CD4-positive, alpha-beta T cell treated with Interferon alpha-2 for 1 hour (primary cell): ENCODE measurements at places on chromosomes 6 and 20.

GRCh38 chr6:112205427-112206109, 48.8 kb downstream of the LAMA4 start:
- no peak for DNase-seq

DNA sequence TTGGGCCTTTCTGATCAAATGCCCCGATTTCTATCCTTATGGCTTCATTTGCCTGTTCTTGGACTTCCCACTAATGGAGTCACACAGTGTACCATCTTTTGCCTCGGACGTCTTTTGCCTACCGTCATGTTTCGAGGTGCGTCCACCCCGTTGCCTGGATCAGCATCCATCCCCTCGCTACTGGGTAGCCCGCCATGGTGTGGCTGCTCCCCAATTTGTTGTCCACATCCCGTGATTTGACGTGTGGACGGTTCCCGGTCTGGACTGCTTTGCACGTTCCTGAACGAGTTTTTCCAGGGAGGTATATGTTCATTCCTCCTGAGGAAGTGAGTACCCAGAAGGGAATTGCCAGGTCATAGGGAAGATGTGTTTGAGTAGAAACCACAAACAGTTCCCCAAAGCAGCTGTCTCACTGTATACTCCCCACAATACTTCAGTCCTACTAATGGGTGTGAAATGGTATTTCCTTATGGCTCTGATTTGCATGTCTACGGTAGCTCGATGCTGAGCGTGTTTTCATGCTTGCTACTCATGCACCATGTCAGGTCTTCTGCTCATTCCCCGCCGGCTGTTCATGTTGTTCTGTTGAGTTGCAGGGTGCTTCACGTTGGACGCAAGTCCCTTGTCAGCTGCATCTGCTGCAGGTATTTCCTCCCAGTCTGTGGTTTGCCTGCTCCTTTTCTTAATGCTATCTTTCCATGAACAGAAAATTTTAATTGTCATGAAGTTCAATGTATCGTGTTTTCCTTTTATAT, 86.8 kb upstream of the AFDN start:
- DNase-seq, result no peak

GRCh38 chr20:46191611-46192010, 73.5 kb downstream of the CD40 start:
- DNase-seq, result no peak

GRCh38 chr20:48437146-48437545, 390.7 kb downstream of the PREX1 start:
- DNase-seq, result no peak

- DNase-seq, result peak; percentile 74
These were observed 764 bp downstream of the ZNF292 start for GRCh38 chr6:87155842-87156815.

GRCh38 chr6:107670792-107671199, 153.3 kb downstream of the SCML4 start:
- DNase-seq, result peak; percentile 27

DNA sequence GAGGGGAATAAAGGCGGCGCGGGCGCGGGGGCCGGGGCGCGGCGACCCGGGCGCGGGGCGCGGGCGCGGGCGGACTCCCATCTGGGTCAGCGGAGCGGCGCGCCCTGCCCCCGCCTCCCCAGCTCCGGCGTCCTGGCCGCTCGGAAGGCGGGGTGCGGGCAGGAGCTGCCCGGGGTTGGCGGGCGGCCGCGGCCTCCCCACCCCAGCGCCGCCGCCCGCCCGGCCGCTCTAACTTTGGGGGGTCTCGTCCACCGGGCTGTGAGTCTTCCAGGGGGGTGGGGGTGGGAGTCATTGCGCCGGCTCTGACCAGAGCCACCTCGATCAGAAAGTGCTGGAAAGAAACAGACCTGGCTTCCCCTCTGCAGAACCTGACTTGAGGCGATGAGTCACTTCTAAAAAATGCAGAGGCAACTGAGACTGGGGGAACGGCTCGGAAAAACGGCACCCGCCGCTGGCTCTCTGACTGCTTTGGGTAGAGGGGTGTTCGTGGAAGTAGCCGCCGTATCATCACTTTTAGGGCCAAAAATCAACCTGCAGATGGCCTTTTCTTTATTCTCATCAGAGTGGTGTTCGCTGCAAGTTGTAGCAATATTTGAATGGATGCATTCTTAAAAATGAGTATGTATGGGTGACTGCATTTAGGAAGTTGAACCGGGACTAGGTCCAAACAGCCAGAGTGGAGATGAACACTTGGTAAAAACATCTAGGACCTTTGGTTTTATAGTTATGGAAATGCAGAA, 667 bp downstream of the CAP2 start:
- no peak for DNase-seq

- no peak for DNase-seq
These were observed 473.3 kb upstream of the SLC35B3 start for GRCh38 chr6:8908638-8909037.

DNA sequence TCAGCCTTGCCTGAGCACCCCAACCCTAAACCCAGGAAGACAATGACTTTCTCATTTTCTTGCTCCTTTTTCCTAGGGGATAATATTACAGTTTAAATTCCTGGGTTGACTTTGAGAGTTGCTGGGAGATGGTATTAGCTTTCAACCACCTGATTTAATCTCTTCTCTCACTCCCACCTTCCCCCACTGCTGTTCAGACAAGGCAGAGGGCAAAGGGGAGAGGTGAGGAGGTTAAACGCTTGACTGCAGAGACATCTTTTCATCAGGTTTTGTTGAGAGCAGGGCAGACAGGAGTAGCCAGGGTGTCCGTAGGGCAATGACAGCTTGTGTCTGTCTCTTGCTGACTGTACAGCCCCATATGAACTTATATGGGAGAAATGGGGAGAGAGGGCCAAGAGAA, 811.2 kb downstream of the MAFB start:
- DNase-seq, result no peak

DNA sequence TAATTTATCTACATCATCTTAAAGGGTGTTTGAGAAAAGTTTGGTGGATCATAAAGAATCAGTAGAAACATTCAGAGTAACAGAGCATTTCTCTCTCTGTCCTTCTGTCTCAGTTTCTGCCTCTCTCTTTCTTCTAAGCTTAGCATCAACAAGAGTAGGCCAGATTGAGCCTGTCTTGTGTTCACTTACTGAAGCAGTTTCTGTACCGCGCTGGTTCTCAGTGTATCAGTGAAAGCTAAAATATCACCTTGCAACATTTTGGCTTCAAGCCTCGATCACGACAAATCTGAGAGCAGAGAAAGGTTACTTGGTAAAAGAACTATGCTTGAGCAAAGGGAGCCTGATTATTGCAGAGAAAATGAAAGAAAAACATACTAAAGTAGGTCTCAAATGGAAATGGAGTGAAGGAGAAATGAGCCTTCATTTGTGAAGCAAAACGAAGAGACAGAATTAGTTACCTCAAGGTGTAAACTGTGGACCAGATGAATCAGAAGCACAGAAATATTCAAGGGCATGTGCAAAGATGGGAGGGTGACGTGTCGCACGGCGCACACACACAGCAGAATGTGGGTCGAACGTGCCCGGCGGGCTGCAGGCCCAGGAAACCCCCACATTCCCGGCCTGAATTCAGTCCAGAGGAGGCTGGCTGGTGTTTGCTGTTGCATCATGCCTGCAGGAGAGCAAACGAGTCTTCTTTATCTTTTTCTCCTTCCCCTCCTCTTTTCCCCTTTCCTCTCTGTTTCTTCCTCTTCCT, 509.3 kb downstream of the QKI start:
- DNase-seq, result no peak
